ENCODE measurements at places on chromosomes 5 and 9.

- no peak for DNase-seq
These were observed 71.8 kb upstream of the ZBTB43 start for GRCh38 chr9:126733005-126733404.

GRCh38 chr5:135312255-135312935 is 86.6 kb downstream of the MACROH2A1 start:
- no peak for DNase-seq

DNA sequence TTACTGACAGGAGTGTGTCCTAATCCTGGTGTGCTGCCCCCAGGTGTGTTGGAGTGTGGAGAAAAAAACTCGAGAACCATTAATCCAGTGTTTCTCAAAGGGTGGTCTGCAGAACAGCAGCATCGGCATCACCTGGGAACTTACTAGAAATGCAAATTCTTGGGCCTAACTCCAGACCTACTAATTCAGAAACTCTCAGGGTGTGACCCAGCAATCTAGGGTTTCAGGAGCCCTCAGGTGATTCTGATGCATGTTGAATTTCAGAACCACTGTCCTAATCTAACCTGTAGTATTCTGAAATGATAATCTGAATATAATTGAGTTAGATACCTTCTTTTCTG is 30.0 kb upstream of the IL6ST start:
- DNase-seq: no peak

DNA sequence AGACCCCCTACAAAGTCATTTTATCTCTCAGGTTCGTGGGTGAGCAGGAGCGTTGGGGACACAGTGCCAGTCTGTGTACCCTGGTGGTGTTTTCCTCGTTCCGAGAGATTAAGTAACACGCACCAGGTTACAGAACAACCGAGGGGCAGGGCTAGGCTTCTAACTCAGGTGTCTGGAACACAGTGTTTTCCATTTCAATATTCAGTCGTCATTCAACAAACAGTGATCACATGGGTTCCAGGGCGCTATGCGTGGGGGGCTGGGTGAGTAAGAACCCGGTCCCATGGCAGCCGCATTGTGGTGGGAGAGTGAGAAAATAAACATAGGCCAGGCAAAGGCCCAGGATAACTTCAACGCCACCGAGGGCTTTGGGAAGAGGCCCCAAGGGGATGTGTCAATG is 55.9 kb upstream of the RNU6ATAC start:
- no peak for DNase-seq

- DNase-seq: no peak
These were observed 8.2 kb downstream of the CD74 start for GRCh38 chr5:150404535-150404934.

GRCh38 chr9:81389569-81389993 is 299.8 kb downstream of the TLE1 start:
- DNase-seq: no peak

DNA sequence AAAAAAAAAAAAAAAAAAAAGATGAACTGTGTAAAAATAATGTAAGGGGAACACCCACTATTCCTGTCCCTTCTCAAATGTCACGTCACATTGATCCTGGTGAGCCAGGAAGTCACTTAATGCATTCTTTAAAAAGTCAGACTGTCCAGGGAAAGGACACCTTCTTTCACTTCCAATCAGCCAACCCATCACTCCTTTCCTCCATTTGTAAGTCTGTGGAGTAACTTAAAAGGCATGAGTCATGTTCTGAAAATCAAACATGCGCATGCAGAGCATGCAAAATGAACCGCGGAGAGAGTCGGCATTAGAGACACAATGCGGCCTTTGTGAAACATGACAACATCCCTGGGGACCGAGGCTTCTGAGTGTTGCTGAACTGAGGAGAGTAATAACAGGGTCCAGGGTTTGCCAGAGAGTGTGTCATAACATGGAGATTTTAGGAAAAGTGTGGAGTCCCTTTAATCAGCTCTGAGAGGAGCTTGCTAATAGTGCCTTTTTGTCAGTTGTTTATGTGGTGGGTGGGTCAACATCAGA is 77.6 kb upstream of the SEMA6A start:
- no peak for DNase-seq

- DNase-seq: no peak
These were observed 135.7 kb downstream of the MAN2A1 start for GRCh38 chr5:109825450-109825849.

Data from AML-193 (cell line).